Mesenchymal stem cell (in vitro differentiated cells and primary cell): ENCODE measurements at places on chromosomes 11 and 22.

- H3K4me1 ChIP-seq: no peaks in the 10 kb centered on the region
- peaks cover 2% of the 10 kb centered on the region for H3K27me3 ChIP-seq
- no peak overlapping the region for H3K4me3 ChIP-seq
- no peak for DNase-seq
- no peaks in the 10 kb centered on the region for H3K36me3 ChIP-seq
Measured at GRCh38 chr11:14818779-14819178, 73.3 kb downstream of the CYP2R1 start.

DNA sequence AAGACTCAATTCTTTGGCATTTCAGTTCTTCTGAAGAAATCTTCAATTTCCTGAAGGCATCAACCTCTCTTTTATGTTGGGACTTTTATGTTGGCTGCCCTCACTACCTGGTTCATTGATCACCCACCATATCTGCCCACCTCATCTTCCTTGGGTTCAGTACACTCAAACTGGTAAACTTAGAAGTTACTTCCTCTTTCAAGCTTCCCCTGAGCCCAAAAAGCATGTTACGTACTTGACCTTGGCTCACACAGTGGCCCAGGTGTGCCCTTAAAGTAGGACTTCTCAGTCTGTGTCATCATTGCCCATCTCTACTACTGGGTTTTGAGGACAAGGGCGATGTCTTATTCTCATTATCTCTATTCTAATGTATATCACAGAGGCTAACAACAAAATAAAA, 86.1 kb downstream of the GRIA4 start:
- H3K36me3 ChIP-seq: no peaks in the 10 kb centered on the region
- no peak for DNase-seq
- no peaks in the 10 kb centered on the region for H3K4me1 ChIP-seq
- H3K4me3 ChIP-seq: no peak overlapping the region
- no peak overlapping the region for H3K27ac ChIP-seq

GRCh38 chr11:6682591-6682935, 577 bp downstream of the MRPL17 start:
- H3K36me3 ChIP-seq: peaks cover 11% of the 10 kb centered on the region
- DNase-seq: no peak
- no peaks in the 10 kb centered on the region for H3K27me3 ChIP-seq

DNA sequence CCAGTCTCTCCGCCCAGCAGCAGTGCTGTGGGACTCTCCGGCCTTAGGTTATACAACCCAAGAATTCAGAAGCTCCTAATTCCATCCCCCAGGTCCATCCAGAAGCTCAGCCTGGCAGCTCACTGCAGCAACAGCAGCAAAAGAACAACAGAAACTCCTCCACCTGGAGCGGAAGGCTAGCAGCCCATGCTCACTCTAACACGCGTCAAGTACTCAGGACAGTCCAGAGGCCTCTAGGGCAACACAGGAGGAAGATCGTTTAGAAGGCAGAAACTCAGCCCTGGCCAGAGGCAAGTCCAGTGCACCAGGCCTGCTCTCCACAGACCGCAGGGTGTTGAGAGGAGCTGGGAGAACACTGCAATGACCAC, 17.1 kb downstream of the PLA2G6 start:
- H3K27me3 ChIP-seq: no peaks in the 10 kb centered on the region
- no peak overlapping the region for H3K27ac ChIP-seq
- H3K4me3 ChIP-seq: no peak overlapping the region
- H3K4me1 ChIP-seq: peaks cover 29% of the 10 kb centered on the region
- DNase-seq: no peak

DNA sequence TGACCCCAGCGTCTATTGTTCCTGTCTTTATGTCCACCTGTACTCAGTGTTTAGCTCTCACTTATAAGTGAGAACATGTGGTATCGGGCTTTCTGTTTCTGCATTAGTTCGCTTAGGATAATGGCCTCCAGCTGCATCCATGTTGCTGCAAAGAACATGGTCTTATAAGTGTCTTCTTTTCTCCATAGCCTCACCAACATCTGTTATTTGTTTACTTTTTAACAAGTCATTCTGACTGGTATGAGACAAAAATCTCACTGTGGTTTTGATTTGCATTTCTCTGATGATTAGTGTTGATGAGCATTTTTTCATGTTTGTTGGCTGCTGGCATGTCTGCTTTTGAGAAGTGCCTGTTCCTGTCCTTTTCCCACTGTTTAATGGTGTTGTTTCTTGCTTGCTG, 21.7 kb upstream of the SLN start:
- H3K27ac ChIP-seq: no peak overlapping the region
- H3K36me3 ChIP-seq: no peaks in the 10 kb centered on the region
- no peaks in the 10 kb centered on the region for H3K4me1 ChIP-seq
- H3K4me3 ChIP-seq: no peak overlapping the region
